ENCODE measurements at places on chromosomes 12 and 14.

- no peak for DNase-seq
Measured at GRCh38 chr12:59268295-59268809, 327.5 kb upstream of the SLC16A7 start.

DNA sequence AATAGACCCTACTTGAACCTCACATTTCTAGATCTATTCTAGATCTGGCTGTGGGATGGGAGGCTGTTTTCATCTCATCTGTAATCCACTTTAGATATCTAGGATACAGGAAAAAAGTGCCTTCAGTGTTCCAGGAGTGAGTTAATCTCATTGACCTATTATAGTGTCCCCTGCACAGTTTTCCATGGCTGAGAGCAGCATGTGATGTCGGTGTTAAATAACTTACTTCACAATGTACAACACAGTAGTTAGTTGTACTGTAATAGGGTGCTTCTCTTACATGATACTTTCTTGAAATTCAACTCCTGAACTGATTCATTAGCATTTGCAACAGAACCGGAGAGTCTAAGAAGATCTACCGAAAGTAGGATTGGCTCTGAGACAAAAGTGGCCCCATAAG is 62.6 kb downstream of the TMEM117 start:
- DNase-seq, result no peak

DNA sequence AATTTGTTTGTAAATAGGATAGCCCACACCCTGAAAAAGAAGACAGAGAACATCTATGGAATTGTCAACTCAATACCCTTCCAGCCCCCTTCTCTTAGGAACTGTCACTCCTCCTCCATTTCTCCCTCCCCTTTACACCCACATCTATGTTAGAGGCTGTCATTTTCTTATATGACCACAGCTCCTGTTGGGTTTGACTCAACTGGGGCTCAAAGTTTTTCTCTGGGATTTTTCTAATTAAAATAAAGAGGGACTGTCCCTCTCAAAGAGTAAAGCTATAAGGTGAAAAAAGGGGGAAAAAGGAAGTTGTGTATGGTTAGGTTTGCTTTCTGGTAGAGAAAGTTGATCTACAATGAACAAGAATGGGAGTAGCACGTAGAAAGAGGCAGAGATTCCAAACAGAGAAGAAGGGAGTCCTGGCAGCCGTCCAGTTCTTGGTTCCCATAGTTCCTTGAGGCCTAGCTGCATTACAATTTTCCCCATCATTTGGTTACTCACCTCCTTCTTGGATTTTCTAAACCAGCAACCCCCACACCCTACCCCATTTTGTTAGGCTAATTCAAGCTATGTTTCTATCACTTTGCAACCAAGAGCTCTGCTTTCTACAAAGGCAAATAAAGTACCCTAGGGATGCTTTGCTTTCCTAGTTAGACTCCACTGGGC is 44.3 kb upstream of the STK38L start:
- no peak for DNase-seq

DNA sequence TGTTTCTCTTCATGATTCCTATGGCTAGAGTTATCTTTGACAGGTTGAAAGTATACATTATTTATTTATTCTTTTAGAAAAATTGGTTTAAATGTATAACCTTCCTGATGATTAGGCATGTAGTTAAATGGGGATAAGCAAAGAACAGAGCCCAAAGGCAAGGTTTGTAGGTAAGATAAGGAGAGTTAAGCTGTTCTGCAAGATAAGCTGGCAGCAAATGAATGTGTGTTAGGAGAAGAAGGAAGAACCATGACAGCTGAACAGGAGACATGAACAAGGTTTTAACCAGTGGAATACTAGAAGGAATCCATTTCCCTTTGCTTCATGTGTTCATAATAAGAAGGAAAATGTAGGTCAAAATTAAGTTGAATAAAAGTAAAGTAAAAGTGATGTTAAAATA is 1330.1 kb upstream of the USP15 start:
- DNase-seq, result no peak

GRCh38 chr14:94540031-94540794 is 21.0 kb upstream of the SERPINA4 start:
- DNase-seq, result peak; percentile 61

DNA sequence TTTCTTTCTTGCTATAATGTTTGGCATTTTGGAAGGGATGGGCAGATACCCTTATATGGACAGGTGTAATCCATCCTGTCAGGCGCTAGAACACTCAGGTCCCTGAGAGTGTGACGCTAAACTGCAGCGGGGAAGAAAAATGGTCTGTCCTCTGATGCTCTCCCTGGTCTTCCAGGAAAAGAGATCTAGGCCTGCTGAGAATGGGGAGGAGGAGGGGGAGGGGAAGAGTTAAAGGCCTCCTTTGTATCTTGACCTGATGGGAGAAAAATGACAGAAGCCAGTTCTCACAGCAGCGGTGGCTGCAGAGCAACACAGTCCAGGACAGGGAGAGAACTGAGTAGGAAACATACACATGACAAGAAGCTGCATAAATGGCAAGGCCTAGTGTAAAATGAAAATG is 61.1 kb downstream of the RPS6KA5 start:
- no peak for DNase-seq

DNA sequence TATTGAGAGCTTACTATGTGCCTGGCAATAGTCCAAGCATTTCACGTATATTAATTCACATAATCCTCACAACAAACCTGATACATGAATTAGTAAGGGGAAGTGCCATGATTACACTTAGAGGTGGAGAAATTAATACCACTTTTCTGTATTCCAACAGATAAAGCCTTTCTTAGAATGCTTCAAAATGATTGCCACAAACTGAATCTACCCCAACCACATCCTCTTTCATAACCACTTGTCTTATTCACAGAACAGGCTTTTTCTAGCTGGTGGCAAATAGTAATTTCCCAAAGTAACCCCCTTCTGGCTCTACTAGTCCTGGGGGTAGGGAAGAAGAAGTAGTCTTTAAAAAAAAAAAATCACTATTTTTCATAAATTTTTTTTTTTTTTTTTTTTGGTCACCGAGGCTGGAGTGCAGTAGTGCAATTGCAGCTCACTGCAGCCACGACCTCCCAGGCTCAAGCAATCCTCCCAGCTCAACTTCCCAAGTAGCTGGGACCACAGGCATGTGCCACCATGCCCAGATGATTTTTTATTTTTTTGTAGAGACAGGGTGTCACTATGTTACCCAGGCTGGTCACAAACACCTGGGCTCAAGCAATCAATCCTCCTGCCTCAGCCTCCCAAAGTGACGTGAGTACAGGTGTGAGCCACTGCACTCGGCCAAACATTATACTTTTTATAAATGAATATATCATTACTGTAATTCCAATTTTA is 59.0 kb upstream of the ARID2 start:
- DNase-seq, result peak; percentile 73

- DNase-seq, result no peak
Measured at GRCh38 chr14:99331811-99332210, 59.8 kb upstream of the BCL11B start.

DNA sequence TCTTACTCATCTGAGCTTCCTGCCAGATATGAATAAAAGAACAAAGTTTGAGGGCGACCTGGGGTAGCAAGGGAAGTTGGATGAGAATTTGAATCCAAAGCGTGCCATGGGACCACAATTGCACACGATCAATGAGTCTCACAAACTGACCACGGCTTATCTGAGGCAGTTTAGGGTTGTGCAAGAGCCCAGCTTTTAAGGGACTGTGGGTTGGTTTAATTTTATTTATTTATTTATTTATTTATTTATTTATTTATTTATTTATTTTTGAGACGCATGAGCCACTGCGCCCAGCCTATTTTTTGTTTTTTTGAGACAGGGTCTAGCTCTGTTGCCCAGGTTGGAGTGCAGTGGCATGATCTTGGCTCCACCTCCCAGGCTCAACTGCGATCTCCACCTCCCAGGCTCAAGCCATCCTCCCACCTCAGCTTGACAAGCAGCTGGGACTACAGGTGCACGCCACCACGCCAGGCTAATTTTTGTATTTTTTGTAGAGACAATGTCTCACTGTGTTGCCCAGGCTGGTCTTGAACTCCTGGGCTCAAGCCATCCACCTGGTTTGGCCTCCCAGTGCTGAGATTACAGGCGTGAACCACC is 1.1 kb downstream of the AMDHD1 start:
- no peak for DNase-seq

GRCh38 chr12:111773801-111774551 is 7.2 kb downstream of the ALDH2 start:
- peak; percentile 76 for DNase-seq

DNA sequence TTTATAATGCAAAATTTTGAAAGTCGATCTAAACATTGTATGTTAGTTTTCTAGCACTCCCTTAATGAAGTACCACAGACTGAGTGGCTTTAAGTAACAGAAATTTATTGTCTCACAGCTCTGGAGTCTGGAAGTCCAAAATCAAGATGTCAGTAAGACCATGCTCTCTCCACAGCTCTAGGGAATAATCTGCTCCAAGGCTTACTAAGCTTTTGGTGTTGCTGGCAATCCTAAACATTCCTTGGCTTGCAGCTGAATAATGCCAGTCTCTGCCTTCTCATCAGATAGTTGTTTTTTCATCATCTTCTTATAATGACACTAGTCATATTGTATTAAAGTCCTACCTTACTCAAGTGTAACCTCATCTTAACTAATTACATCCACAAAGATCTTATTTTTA is 102.2 kb downstream of the RASSF9 start:
- no peak for DNase-seq

DNA sequence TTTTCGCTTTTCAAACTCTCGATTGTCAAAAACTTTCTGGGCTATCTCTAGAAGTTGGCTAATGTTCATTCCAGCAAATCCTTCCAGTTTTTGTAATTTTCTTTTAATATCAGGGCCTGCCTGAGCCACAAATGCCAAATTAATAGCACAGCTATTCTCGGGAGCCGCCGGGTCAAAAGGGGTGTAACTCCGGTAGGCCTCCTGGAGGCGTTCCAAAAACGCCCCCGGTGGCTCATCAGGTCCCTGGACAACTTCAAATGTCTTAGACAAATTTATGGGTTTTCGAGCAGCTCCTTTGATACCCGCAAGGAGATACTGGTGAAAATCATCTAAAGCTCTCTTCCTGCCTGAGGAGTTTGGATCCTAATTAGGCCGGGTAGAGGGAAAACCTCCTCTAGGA is 117.9 kb upstream of the PZP start:
- DNase-seq, result no peak

DNA sequence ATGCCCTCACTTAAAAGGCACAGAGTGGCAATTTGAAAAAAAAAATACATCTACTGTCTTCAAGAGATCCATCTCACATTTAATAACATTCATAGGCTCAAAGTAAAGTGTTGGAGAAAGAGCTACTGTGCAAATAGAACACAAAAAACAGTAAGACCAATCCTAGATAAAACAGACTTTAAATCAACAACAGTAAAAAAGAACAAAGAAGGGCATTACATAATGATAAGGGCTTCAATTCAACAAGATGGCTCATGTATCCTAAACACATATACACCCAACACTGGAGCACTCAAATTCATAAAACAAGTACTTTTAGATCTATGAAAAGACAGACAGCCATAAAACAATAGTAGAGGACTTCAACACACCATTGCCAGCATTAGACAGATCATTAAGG is 93.6 kb upstream of the PCED1B start:
- DNase-seq, result no peak

GRCh38 chr14:58107947-58108552 is 44.0 kb downstream of the ARMH4 start:
- peak; percentile 67 for DNase-seq

DNA sequence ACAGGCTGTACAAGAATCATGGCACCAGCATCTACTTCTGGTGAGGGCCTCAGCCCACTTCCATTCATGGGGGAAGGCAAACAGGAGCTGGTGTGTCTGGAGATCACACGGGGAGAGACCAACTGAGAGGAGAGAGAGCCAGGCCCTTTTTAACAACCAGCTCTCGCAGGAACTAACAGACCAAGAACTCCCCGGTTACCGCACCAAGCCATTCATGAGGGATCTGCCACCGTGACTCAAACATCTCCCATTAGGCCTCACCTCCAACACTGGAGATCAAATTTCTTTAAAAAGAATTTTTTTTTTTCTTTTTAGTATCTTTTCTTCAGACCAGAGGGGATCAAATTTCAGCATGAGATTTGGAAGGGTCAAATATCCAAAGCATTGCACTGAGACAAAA is 16.7 kb upstream of the AQP2 start:
- no peak for DNase-seq
